ENCODE measurements at places on chromosomes 11 and 22.

GRCh38 chr11:86660736-86661135 is 11.7 kb downstream of the ME3 start:
- no peak for DNase-seq

GRCh38 chr11:106121570-106122320 is 44.3 kb downstream of the AASDHPPT start:
- DNase-seq, result no peak

GRCh38 chr11:32385998-32386397 is 49.3 kb downstream of the WT1 start:
- no peak for DNase-seq

- DNase-seq, result no peak
Measured at GRCh38 chr22:21451545-21452520, 15.4 kb upstream of the TMEM191C start.

DNA sequence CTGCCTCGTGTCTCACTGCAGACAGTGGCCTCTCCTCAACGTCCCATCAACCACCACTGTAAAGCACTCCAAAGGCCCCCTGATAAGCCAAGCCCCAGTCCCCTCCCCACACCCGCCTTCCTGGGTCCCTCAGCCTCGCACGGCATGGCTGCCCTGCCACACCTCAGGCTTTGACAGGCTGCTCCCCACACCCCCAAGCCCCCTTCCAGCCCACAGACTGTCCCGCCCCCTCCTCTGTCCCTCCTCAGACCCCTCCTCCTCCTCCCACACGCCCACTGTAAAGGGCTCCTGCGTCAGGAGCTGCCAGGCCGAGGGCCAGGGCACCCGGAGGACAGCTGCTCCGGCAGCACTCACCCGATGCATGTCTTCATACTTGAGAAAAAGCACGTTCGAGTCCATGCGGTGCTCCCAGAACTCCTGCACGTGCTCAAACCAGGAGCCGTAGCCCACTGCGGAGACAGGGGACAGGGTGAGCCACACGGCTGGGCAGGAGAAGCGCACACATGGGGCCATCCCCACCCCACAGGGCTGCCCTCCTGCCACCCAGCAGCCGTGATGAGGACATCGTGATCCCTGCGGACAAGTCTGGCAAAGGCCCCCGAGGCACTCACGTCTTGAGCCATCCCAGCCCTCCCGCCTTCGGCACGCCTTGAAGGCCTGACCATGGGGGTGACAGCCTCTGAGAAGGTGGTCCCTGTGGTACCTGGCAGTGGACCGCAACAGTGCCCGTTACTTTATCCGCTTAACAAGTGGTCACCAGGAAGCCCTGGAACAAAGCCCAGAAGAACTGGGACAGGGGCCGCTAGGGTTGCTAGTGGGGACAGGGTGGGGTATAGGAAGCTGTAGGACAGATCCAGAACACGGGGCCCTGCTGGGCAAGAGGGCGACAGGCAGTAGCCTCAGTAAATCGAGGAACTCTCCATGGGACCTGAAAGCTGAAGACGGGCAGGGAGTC is 21.5 kb upstream of the EFCAB6 start:
- no peak for DNase-seq

DNA sequence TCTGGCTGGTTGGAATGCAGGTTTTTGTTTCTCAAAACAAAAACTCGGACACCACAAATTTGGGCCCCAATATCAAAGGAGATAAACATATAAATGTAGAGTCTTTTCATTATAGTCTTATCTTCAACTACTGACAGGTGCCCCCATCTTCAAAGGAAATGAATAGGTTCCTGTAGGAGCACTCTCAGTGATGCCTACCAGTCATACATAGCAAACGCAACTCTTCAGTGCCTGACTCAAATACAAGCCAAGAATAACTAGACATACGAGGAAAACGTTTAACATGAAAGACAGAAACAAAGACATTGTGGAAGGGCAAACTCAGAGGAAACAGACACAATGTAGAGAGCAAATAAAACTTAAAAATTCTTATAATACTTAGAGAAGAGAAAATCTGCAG is 13.9 kb downstream of the KDM4D start:
- no peak for DNase-seq

DNA sequence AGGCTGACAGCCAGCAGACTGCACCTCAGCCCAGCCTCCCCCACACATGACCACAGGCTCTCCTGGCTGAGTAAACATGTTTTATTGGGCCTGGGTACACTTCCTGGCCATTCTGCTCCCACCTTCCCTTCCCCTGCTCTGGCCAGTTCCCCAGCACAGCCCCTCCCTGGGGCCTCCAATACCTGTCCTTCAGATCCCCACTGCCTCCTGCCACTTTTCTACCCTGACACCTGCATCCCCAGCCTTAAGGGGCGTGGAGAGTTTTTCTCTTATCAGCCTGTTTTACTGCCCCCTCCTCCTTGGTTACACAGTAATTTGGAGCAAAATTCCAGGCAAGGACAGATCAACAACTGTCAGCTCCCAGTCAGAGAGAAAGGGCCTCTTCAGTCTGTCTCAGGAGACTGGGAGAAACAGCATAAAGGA is at the start of gene ISX:
Gene ISX, plus strand, starts transcription at position 363 of the 423 bp plus-strand sequence. CDS start 930 bp downstream, outside the sequence.
- no peak for DNase-seq

- no peak for DNase-seq
Measured at GRCh38 chr22:31104869-31105268, 2.5 kb downstream of the SELENOM start.

GRCh38 chr11:47186076-47186699 is at the start of gene PACSIN3:
TSS of gene PACSIN3 (minus strand) at chr11:47186434. CDS start at chr11:47182727, 3,707 bp downstream.
- DNase-seq, result peak; percentile 76

GRCh38 chr22:37425800-37426705 is 1.2 kb downstream of the ELFN2 start:
- no peak for DNase-seq

DNA sequence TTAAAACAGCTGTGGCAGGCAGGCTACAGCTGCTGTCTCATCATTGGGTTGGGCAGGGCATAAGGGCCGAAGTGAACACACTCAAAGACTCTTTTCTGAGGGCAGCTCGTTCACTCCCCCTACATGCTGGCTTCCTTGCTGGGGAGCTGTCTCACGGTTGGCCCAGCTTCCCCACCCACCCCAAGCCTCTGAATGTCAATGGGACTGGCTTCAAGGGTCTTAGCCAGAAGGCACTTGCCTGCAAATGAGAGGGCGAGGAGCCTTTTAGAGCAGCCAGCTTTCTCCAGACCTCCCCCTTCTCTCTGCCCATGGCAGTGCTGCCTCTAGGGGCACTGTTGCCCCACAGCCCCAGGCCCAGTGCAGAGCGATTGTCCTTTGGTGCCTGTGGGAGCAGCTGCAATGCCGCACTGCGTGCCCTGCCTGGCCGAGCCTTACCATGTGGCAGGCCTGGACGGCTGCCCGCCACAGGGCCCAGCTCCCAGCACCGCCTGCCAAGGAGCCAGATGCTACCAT is 94.7 kb upstream of the RASSF10 start:
- no peak for DNase-seq
